ENCODE measurements at places on chromosomes 4 and X.

DNA sequence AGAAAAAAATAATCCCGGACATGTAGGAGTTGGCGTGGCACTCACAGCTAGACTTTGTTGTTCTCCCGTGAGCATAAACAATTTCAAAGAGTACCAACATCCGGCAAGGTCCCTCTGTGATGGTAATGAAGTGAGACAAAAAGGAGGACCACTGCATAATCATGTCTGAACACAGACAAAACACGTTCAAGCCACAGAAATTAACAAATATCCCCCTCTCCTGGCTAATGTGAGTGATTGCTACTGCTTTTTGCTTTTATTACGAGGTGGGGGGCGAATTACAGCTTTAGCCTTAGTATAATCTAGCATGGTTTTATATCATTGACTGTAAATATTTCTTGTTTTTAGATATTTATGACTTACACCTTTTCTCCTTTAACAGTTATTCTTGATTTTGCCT lies 118.5 kb downstream of the PLS3 start:
- no peak for DNase-seq

GRCh38 chrX:136747003-136747986 lies 33.4 kb downstream of the ARHGEF6 start:
- no peak for DNase-seq

DNA sequence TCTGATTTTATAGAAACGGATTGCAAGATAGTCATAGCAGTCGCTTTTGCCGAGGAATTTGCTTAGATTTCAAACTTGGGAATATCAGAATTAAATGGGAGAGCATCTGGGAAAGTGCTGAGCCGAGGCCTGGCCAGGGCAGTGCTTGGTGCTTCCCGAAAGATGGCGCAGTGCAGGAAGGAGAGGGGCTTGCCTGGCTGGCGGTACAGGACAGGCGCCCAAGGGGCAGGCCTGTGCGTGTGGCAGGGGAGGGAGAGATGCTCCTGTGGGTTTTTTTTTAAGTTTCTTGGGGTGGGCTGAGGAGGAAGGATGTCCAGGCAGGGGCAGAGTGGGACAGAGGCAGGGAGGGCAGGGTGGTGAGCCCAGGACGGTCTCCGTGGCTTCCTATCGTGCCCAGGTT lies 241.1 kb downstream of the AFAP1 start:
- no peak for DNase-seq

- no peak for DNase-seq
Observed at GRCh38 chrX:12972243-12972642, 2.7 kb upstream of the TMSB4X start.

DNA sequence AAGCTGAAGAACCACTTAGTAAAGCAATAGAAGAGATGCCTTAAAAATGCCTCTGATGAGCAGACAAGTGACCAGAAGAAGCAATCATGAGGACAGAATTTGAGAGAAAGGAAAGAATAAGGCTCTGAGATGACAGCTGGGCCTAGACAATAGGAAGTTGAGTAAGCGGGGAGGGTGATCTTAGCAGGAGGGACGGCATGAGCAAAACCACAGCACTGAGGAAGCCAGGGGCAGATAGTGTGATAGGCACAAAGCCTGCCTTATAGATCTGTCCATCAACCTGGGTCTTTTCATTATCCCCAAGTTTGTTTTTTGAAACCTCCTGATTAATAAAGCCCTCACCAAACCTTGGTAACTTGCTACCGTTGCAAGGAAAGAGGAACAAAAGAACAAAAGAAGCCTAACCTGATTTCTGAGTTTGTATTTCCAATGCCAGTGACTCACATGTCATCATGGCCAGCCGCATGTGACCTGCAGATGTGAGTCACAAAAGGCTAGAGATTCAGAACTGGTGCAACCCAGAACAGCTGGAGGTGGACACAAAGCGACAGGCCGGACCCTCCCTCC lies 55.7 kb upstream of the PPARGC1A start:
- no peak for DNase-seq

GRCh38 chrX:139008185-139008584 lies 296.7 kb upstream of the FGF13 start:
- no peak for DNase-seq
